ENCODE measurements at places on chromosomes 5 and 9.

DNA sequence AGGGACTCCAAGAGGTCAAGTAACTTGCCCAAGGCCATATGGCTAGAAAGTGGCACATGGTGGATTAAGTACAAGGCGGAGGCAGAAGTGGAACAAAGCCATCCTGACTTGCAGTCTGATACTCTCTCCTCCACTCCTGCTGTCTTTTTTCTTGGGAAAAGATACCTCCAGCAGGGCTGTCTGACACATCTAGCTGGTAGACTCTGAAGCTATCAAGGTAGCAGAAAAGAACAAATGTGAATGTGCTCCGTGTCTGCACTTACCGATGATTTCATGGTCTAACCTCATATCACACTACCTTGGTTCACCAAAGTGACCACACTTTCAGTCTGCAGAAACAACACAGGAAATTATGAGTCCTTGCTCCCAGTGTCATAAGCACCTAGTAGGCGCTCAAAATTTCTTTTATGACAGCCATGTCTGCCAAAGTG, 284.8 kb downstream of the CRB2 start:
- no peak for DNase-seq

DNA sequence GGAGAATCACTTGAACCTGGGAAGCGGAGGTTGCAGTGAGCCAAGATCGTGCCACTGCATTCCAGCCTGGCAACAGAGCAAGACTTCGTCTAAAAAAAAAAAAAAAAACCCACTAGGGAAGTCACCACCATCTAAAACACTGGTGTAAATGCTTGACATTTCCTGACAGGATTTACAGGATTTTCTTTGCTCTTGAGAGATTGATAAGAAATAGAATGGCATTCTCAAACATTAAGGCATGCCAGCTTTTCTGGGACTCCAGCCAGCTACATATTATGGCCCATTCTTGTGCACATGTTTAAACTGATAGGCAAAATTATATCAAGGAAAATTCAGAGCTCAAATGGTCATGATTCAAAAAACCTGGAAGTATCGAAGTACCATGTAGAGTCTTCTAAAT, 28.7 kb downstream of the GTF3C4 start:
- no peak for DNase-seq

GRCh38 chr5:14584848-14585247, 3.3 kb downstream of the OTULINL start:
- DNase-seq: no peak

GRCh38 chr5:27221410-27221809, 183.0 kb upstream of the CDH9 start:
- DNase-seq: no peak

DNA sequence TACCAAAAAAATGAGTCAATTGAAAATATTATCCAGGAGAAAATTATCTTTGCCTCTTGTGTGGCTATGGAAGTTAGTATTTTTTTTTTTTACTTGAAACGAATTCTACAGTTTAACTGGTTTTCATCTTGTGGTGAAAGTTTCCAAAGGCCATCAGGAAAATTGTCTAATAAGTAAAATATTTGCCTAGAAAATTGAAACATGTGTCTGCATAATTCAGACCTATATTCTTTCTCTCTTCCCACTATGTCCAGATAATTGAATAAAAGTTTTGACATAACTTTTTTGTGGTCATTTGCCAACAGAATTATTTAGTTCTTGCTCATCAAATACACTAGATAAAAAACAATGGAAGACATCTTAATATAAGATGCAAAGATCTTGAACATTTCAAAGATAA, 321.5 kb upstream of the RPS23 start:
- DNase-seq: no peak

DNA sequence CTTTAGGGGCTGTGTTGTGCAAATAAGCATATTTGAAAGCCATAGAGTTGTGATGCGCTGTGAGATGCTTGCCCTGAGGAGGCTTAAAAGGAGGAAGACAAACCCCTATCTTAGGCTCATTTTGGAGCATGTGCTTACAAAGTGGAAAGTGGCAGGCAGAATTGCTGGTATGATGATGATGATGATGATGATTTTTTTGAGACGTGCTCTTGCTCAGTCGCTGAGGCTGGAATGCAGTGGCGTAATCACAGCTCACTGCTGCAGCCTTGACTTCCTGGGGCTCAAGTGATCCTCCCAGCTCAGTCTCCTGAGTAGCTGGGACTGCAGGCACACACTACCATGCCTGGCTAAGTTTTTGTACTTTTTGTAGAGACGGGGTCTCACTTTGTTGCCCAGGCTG, 1.7 kb downstream of the CNOT8 start:
- no peak for DNase-seq

DNA sequence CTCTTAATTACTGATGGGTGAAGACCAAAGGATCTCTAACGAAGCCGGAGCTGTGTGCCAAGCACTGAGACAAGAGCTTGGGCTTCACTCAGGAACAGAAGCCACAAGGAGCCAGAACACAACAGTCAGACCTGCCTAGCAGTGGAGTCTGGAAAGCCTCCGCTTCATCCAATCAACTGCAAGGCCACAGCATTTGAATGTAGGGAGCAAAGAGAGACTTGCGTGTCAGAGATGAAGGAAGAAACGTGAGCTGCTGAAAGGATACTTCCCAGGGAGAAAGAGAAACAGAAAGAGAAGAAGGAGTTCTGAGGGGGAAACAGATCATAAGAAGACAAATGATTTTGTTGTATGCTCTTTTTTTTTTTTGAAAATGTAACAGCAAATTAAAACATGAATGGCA, 43.5 kb downstream of the DDX31 start:
- no peak for DNase-seq

GRCh38 chr9:127567730-127568617, 44.1 kb upstream of the STXBP1 start:
- DNase-seq: no peak

- no peak for DNase-seq
Measured at GRCh38 chr5:143646961-143647360, 165.0 kb upstream of the HMHB1 start.

DNA sequence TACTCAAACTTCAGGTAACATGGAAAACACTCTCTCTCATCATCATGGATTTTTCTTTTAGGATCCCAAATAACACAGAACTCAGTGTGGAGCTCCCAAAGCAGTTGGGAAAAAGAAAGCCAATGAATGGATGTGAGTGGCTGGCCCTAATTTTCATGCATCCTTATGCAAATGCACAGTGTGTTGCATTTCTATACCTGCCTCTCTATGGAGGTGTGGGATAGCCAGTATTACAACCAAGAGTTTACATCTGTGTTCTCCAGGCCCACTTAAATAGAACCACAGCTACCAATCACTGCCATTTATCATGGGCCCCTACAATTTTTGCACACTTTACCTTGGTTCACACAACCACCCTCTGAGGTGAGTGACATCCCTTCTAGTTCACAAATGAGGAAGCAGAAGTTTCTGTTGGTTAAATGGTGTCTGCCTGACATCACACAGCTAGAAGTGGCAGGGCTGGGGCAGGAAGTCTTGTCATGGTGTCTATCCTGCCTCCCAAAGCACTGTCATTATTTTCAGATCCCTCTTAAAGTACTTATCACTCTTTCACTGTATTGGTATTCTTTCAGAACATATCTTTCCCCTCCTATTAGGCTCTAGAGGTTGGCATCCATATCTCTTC, 17.3 kb downstream of the MAMDC2 start:
- no peak for DNase-seq

DNA sequence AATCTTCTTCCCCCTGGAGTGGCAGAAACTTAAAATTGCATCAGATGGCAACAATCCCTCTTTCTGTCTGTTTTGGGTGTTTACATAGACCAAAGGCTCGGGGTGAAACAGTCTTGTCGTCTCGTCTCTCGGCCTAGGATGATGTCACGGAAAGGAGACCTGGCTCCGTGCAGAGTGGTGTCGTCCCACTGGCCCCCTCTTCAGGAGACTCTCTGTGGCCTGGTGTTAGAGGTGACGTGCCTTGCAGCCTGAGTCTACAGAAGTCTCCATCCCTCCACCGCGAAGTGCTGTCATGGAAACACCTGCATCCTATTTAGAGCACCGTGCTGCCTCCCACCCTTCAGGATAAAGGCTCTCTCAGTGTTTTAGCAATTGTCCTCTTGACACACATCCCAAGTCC, 409.7 kb downstream of the IRX1 start:
- no peak for DNase-seq

DNA sequence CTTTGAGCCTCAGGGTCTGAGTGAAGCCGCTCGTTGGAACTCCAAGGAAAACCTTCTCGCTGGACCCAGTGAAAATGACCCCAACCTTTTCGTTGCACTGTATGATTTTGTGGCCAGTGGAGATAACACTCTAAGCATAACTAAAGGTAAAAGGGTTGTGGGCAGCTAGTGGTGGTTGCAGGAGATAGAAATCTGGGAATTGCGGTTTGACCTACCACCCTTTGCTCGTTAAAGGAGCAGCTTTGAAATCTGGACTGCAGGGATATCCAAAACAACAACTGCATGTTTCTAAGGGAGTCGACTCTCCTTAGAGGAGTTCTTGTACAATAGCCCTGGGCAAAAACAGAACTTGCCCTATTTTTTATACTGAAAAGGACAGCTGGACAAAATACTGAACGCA, 19.0 kb downstream of the ABL1 start:
- no peak for DNase-seq

GRCh38 chr5:15538516-15538915, 38.5 kb downstream of the FBXL7 start:
- DNase-seq: no peak

GRCh38 chr5:87147441-87147840, 120.2 kb upstream of the RASA1 start:
- no peak for DNase-seq

DNA sequence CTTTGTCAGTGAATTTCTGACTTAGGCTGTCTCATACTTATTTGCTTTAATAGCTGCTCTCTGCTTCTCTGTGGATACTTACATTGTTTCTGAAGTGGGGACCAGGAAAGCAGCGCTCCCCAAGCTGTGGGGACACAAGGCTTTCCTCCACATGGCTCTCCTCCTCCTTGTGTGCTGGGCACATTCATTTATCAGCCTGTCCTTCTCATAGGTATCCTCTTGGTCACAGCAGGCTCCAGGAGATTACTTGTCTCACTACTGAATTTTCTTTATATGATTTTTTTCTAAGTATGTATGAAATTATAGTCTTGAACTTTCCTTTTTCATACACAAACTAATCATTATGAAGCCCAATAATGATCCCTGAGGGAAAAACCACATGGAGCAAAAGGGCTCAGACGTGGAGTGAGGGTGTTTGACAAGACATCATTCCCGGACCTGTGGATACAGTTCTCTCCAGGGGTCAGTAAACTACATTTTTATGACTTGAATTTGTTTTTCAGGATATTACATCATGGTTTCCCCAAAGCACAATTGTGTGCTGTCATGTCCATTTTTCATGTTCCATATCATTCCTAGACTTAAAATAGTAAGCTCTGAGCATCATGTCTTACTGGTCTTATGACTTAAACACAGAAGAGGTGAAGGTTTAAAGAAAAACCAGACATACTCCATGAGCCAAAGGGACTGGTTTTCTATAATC, 234.5 kb downstream of the PCSK1 start:
- DNase-seq: no peak

GRCh38 chr9:124412228-124412575, 3.0 kb downstream of the PSMB7 start:
- DNase-seq: no peak

- DNase-seq: peak; percentile 80
Measured at GRCh38 chr9:131502781-131503625, at the start of gene POMT1. Gene POMT1 (plus strand): TSS chr9:131502918. CDS start chr9:131504219, 1,301 bp downstream.

GRCh38 chr9:123914517-123915196, 15.3 kb downstream of the DENND1A start:
- no peak for DNase-seq

DNA sequence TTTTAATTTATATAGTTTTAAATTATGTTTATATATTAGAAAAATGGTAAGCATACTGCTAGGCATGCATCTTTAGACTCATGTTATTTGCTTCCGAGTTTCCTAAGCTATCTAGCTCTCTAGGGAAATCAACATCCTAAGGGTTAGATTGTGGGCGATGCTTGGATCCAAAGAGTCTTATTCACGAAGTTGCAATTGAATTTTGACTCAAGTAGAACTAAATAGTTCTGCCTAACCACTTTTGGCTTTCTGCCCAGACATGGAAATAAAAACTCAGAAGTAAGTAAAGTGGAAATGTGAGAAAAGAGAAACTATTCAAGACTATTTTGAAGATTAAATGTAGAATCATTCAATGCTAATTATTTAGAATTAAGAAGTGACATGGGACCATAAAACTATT, 440.4 kb downstream of the CDH18 start:
- no peak for DNase-seq

GRCh38 chr5:69140827-69141226, 26.1 kb upstream of the CCNB1 start:
- no peak for DNase-seq

DNA sequence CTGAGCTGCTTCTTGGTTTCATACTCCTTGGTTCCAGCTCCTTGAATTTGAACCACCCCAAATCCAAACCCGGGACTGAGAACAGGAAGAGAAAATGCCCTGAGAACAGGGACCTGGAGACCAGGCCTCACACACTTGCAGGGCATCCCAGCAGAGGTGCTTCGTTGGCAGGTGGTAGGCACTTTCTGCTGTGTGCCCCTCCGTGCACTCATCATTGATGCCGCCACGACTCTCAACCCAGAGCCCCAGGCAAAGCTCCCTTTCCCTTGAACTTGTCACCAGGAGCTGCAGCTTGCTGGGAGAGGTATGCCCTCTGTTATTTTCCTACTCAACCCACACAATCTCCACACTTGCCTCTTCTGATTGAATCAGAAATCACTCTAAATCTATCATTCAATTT, 217.8 kb upstream of the IRX1 start:
- DNase-seq: no peak

GRCh38 chr5:83964271-83964670, 243.6 kb upstream of the HAPLN1 start:
- DNase-seq: no peak

GRCh38 chr9:85501456-85501855, 240.3 kb downstream of the AGTPBP1 start:
- no peak for DNase-seq

DNA sequence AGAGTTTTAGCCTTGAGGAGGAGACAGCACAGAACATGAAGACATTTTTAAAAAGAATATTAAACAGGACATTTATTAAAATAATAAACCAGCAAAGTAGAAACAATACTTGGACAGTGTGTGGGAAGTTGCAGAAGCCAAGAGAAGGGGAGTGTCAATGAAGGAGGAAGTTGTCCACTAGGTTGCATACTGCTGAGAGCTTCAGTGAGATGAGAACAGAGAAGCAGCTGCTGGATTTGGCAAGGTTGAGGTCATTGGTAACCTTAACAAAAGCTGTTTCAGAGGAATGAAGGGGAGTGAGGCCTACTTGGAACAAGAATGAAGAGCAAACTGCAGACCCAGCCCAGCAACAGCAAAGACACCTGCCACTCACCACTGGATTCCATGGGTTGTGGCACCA, 11.4 kb downstream of the BHMT start:
- no peak for DNase-seq

- DNase-seq: peak; percentile 63
Measured at GRCh38 chr9:2017331-2018161, 2.4 kb downstream of the SMARCA2 start.

- DNase-seq: no peak
Measured at GRCh38 chr5:123429221-123429954, 6.2 kb upstream of the CEP120 start.

DNA sequence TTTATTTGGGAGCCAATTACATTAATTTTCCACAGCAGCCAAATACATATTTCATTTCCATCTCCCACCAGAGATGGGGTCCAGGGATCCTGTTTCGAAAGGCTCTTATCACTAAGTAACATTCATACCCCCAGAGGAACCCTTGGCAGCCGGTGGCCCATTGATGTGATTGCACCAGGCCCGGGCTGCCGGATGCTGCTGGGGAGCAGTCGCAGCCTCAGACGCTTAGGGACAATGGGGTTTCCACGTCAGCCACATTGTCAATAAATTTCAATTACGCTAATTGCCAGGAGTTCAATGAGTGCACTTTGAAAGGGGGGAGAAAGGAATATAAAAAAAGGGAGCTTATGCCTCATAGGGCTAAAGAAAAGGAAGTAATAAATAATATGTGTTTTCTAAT, 478.8 kb upstream of the ADAMTS16 start:
- DNase-seq: no peak

Data from activated T-cell treated with anti-CD3 and anti-CD28 coated beads for 4 hours (primary cell).